ENCODE measurements at places on chromosomes 4 and X.

GRCh38 chr4:53855581-53856250 lies 208.7 kb downstream of the CHIC2 start:
- DNase-seq = no peak

DNA sequence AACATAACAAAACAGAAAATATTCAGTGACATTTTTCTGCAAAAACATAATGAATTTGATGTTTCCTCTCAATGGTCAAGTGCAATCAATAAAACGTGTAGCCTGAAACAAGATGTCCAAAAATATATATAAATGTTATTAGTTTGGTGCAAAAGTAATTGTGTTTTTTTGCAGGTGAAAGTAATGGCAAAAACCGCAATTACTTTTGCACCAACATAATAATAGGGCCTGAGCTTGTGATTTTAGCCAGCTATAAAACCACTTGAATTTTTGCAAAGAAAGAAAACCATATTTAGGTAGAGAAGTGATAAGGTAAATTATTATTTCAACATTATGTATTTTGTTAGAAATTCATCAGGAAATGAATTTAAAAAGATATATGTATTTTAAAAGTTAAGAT lies 475.3 kb upstream of the AMOT start:
- no peak for DNase-seq

DNA sequence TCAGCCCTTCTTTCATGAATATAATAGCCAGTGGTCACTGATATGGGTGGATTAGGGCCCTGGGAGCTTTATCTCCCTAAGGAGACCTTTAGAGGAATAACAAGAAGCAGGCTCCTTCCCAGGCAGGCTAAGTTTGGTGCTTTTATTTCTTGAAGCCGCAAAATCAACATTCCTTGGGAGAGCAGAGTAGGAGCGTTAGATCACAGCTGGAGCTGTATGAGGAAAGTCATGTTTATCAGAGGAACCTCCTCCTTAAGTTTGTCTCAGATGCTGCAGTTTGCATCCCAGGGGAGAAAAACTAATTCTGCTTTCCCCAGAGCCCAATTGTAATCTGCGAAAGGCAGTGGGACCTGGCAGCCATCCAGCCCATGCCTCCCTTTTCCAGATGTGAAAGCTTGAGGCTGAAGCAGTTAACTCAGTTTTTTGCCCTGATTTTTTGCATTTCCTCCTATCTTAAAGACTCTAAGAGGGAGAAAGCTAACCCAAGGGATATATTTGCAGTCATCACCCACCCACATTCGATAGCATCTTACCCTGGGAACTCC lies 186.0 kb upstream of the FRMPD4 start:
- no peak for DNase-seq

GRCh38 chr4:37555322-37555721 lies 130.9 kb downstream of the RELL1 start:
- DNase-seq = no peak

GRCh38 chrX:6917666-6918065 lies 229.8 kb upstream of the STS start:
- no peak for DNase-seq

GRCh38 chrX:106894978-106895452 lies 8.1 kb downstream of the RIPPLY1 start:
- DNase-seq = no peak

DNA sequence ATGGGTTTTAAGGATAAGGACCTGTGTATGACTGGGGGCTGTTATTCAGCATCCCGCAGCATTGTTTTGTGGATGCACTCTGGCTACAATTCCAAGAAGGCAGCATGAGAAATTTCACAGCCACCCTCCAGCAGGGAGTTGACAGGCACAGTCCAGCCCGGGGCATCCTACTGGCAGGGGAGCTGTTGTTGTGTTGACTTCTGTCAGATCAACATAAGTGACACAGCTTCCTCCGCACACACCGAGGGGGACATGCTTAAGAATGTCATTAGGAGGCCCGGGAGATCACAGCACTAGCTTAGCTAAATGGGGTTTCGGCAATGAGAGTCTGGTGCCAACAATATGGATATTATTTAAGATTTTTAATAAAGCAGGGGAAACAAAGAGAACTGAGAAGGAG lies 326.5 kb downstream of the ASMT start:
- no peak for DNase-seq

GRCh38 chr4:39362827-39363226 lies 3.3 kb downstream of the RFC1 start:
- DNase-seq = no peak

DNA sequence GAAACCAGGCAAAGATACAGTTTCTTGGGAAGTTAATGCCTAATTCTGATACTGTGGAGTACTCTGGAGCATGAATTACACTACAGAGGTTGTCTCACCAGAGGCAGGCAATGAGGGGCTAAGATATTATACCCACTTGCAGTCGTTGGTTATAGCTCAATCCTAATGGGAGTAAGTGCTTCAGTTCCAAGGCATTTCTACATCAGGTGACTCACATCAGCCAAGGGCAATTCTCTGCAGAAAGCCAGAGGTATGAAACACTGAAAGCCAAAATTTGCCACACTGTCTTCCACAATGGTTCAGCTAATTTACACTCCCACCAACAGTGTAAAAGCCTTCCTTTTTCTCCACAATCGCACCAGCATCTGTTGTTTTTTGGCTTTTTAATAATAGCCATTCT lies 174.0 kb upstream of the IL15 start:
- DNase-seq = no peak

DNA sequence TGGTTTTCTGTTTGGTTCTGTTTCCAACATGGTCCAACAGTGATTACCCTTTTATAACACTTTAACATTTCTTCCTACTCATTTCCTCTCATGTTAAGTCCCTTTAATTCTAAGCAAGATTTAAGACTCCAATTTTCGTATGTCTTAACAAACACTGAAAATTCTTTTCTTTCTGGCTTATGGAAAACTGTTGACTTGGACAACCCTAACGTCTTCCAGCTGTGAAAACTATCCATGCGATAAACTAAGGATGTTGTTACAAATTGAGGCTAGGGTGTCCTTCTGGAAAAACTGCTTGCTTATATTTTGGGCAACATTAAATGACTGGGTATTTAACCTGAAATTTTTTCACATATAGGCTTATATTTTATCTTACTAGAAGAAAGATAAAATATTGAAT lies 33.9 kb upstream of the RTL3 start:
- DNase-seq = no peak

- no peak for DNase-seq
Observed at GRCh38 chrX:150253959-150254620, 109.0 kb upstream of the MAMLD1 start.

DNA sequence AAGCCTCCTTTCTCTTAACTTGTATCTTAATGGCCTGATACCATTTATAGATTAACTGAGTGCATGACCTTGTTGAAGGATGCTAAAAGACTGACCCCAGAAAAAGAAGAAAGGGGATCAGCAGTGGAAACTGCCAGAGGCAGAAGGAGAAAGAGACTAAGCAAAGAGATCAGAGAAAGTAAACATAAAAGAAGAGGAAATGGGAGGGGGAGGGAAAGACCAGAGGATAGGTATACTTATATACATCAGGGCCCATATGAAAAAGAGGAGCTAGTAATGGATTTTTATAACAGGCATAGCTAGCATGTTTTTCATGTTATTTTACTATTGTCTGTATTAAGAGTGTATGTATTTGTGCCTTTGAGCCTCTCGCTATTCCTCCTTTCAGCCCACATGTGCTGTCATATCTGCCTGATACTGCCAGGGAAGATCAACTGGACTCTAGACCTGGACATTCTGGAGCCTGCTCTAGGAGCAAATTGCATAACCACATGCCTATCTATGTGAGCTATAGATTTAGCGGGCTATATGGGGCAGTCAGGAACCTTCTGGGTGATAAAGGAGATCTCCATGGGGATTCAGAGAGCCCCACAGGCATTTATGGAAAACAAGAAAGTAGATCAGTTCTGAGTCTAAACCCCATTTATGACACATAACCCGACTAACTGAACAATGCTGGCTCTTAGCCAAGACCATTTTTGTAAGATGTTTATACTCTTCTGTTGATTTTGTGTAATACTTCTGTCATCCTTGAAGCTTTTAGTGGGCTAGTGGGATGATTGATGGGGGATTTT lies 13.4 kb upstream of the SNX12 start:
- no peak for DNase-seq

DNA sequence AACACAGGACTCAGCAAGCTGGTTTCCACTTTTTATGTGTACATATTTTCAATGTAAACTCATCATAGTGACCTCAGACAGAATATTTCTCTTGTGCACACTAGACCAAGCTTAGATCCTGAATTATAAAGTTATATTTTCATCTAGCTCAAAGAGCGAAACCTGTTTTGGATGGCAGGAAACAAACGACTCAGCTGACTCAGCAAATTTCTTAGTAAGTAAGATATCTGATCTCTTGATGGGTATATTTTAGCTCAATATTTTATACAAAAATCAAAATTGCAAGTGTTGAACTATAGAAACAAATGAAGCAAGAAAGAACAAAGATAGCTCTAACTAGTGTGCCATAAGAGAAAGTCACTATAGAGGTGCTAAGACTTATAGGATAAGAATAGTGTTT lies 1114.5 kb downstream of the STPG2 start:
- DNase-seq = no peak
